ENCODE measurements at places on chromosomes 12 and 14.

- no peak for DNase-seq
Observed at GRCh38 chr12:32161058-32161457, 54.4 kb downstream of the BICD1 start.

GRCh38 chr12:107525719-107526554, 159.7 kb upstream of the PWP1 start:
- DNase-seq, result no peak

DNA sequence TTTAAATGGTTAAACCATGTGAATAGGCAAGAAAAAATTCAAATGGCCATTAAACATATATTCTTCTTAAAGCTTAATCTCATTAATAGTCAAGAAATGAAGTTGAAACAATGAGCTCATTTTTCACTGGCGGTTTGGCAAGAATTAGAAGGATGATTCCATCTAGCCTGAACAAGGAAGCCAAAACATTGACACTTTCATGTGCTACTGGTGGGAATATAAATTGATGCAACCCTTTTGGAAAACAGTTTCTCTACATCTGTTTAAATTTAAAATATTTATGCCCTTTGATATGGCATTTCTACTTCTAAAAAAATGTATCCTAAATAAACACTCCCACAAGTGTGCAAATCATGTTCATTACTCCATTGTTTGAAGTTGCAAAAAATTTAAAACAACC, 174.7 kb upstream of the HIF1A start:
- no peak for DNase-seq

- no peak for DNase-seq
Observed at GRCh38 chr14:104512771-104513640, 66.6 kb upstream of the C14orf180 start.

GRCh38 chr14:20642182-20642581, 691 bp upstream of the OR6S1 start:
- DNase-seq, result no peak

DNA sequence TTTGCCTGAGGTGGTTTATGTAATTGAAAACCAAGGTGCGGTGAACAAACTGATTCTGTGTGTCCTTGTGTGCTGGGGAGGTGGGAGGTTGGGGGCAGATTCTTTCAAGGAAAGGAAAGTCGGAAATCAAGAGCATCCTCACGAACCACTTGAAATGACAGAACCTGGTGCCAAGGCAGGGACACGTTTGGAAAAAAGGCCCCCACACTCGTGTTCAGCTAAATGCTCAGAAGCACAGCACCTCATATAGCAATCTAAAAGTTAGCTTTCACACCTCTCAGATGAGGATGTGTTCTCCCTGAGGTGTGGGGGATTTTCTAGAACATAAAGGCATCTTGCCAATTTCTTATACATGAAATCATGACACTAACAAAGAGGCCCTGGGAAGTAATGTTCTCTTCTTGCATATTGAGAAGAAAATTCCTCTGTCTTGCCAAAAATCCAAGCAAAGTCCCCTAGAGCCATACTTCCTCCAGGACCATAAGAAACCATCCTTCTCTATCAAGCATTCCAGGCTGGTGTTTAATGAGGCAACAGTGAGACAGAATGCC, 119.6 kb downstream of the PLXNC1 start:
- DNase-seq, result no peak

GRCh38 chr14:91257328-91258010, 13.0 kb upstream of the GPR68 start:
- DNase-seq, result no peak

GRCh38 chr14:64817631-64818030, 62.1 kb downstream of the SPTB start:
- DNase-seq, result no peak

- no peak for DNase-seq
Observed at GRCh38 chr12:130715150-130715997, 725 bp downstream of the RIMBP2 start.

- DNase-seq, result no peak
Observed at GRCh38 chr14:61929651-61930050, 167.4 kb downstream of the SNAPC1 start.

GRCh38 chr12:125001636-125002035, 8.2 kb downstream of the BRI3BP start:
- no peak for DNase-seq

DNA sequence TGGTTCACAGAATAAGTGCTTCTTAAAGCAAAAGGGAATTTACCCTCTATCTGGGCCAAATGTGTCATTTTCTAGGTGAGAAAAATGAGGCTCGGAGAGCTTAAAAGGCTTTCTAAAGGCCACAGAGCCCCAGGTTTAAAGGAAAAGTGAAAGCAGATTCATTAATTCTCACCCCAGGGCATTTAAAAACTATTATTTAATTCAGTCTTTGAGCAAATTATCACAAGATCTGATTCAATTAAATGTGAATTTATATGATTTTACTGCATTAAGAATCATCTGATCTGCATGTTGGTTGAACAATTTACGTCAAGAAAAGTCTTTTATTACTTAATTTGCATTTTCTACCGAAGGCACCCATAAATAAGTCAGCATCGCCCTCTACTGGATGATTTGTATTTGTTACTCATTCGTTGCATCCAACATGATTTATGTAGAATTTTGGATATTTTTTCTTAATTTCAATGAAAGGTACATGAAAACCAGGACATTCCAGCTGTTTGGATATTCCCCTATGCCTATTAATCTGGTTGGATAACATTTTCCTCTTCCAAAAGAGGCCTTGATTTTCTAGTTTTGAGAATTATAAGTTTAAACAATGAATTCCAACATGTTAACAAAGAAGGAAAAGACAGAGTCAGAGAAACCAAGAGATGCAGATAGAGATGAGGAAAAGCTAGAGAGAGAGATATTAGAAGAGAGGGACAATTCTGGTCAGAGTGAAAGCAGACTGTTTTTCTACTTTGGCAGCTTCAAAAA, 19.1 kb upstream of the DHRS7 start:
- no peak for DNase-seq

DNA sequence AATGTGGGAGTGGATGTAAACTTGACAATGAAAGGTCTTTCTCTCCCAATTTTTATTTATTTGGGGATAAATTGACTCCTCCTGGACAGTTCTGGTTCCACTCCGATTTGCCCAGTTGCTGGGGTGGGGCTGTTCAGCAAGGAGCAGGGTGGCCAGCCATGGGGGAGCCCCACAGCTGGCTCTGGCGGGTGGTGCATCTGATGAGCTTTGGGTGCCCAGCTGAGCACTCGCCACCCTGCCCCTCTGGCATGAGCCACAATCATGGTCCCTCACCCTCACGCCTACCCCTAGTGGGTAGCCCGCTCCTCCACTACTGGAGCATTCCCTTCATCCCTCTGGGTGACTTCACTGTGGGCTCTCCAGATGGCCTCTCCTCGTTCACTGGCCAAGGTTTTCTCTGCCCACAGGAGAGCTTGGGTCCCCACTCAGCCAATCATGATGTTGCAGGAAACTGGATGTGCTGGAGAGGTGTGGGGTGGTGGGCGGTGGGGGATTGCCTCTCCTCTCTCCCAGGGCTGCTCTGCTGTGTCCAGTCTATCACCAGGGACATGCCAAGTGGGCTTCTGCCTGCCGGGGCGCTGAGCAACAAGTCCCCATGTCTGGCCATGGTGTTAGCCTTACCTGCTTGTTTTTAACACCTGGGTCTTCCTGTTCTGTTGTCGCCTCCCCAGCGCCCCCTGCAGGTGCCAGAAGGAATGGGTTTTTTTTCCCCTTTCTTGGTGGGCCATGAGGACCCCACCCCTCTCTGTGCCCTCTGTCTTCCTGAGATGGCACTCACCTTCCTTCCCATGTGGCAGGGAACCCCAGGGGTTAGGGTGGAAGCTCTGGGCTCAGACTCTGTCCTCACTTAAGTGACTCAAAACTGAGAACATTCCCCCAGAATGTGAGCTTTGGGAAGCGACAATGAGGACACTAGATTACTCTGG, 3.4 kb downstream of the CYP46A1 start:
- DNase-seq, result no peak

- no peak for DNase-seq
Observed at GRCh38 chr14:90639641-90640040, 176.6 kb downstream of the TTC7B start.

- DNase-seq, result no peak
Observed at GRCh38 chr12:114661245-114661644, 22.7 kb downstream of the TBX3 start.

DNA sequence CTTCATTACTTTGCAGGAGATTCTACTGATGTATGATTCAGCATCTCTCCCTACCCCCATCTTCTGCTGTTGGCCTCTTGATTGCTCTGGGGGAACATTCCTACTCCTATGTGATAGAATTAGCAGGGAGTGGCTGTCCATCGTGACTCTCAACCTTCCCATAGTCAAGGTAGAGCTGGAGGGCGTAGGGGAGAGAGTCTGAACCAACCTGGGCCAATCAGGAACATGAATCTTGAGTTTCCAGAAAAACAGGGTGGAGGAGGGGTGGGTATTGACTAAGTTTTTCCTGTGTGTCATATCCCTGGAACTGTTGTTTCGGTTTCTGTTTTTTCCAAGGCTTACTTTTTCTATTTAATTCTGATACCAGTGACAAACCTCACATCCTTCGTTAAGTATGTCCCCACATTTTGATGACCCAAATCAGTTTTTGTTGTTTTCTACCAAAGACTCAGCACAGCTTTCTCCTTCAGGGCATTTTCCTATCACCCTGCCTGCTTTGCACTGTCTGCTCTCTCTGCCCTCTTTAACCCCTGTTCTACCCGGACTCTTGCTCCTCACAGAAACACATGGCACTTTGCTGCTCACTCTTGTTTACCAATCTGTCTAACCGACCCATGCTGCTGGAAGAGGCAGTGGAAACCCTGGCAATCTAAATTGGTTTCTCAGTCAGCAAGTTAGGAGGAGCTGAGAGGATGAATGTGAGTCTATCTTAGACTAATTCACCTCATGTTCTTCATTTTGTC, 1428.3 kb downstream of the AACS start:
- DNase-seq, result no peak

GRCh38 chr12:67355428-67356379, 86.5 kb downstream of the CAND1 start:
- DNase-seq, result no peak

DNA sequence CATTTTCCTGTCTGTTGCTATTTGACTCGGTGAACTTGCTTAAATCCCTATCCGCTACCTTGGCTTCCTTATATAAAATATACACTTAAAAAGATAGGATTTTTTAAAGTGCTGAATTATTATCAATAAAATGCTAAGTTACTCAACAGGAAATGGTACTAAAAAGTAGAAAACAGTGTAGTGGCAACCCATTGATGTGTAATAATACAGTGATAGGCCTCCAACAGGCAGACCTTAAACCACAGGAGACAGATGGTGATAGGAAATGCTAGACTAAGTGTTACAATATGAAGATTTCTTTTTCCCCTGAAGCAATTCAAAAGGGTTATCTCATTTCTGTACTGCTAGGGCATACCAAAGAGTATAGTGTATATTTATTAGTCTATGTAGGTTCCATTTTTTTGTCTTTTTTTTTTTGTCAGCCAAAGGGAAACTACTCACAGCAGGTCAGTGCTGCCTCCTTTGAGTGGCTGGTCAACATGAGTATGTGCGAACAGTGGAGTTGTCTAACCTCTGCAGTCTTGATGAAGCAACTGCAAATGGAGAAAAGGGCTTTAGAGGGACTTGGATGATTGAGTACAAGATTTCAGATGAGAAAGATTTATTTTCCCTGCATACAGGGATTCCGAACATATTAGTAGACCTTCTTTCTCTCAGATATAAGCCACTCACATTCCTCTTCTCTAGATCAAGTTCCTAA, 183.8 kb downstream of the ACSS3 start:
- DNase-seq, result no peak

DNA sequence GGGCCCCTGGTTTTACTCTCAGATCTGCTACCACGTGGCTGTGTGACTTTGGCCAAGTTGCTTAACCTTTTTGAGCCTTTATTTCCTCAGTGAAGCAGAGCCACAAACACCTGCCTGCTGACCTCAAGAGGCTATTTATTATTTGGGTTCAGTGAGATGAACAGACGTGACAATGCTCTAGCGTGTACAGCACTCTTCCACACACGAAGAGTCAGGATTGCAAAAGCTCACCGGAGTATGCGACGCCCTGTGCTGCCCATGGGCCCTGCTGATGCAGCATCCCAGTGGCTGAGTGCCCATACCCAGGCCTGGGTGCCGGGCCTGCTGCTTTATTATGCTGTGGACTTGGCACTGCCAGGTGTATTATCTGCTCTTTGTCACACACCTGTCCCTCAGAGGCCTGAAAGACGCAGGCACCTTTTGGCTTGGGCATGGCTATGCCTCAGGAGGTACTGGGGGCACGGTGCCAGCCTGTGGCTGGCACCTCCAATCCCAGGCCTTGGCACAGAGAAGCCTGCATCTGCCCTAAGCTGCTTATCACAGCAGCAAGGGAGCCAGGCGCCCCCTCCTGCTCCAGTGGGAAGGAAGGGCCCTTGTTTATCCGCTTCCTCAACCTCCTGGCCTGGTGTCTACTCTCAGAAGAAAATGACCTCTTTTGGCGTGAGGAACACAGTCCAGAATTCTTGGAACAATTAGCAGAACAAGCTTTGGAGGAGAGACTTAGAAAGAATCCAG, 22.3 kb upstream of the TC2N start:
- no peak for DNase-seq

GRCh38 chr12:117361905-117362304, 479 bp upstream of the NOS1 start:
- no peak for DNase-seq

- DNase-seq, result no peak
Observed at GRCh38 chr12:41701943-41702601, 442.6 kb downstream of the GXYLT1 start.

- no peak for DNase-seq
Observed at GRCh38 chr14:54306806-54307205, 90.0 kb upstream of the CDKN3 start.

DNA sequence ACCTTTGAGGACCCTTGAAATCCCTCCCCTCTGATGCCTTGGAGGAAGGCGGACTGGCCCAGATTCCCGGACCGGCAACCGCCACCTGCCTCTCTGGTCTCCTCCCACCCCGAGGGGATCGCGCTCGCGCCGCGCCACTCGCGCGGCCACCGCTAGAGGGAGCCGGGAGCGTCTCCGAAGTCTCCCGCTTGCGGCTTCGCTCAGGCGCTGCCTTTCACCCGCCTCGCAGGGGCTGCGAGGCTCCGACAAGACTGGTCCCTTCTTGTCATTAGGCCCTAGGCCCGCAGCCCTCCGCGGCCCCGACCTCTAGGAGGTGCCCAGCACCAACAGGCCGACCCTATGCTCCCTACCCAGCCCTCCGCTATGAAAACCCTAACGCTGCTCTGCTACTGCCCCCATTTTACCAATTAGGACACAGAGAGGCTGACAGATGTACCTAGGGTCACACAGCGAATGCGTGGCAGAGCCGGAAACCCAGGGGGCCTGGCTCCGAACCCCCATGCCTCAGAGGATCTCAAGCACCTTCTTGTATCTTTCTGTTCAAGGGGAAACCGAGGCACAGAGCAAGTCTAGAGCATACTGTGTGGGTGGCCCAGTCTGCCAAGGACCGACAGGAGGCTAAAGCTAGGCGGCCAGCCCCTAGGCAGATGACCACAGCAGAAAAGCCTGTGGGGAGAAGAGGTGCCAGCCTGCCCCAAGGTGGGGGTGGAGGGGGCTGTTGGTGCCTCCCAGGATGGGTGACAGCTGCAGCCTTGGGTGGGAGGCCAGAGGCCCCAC, 21.4 kb upstream of the VSX2 start:
- peak; percentile 60 for DNase-seq

- no peak for DNase-seq
Observed at GRCh38 chr14:105091517-105092170, 26.4 kb upstream of the GPR132 start.

Data from activated gamma-delta T cell treated with anti-CD3 and anti-CD28 coated beads, Interleukin-2, amount 50 U/mL, for 16 hours (primary cell).